Activated naive CD4-positive, alpha-beta T cell (primary cell): ENCODE measurements at places on chromosomes 3 and 15.

DNA sequence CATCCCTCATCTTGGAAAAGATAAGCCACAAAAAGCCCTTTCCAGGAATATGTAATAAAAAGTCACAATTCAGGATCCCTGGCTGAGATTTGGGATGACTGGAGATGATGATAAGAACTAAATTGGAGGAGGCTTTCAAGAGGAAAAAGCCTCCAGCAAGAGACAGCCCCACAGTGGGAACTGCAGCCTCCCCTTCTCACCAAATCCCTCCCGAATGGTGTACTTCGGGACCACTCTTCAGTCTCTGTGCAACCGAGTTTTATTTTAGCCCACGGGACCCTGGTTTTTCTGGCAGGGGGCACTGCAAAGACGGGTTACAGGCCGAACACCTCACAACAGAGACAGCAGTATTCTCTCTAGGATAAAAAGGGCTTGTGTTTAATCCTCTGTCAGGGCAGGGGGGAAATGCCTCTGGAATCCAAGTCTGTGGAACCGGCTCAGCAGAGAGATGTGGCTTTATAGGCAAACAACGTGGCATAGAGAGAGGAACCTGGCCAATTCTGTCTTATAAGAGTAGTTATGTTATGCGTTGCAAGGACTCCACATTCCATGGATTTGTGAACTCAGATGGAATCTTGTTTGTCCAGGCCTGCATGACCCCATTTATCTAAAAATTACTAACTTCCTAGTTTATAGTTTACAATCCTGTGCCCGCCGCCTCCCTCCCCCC is 1.2 kb upstream of the LMCD1 start:
- DNase-seq, result no peak

- DNase-seq, result no peak
These were observed 512 bp upstream of the TRH start for GRCh38 chr3:129973853-129974563.

GRCh38 chr3:171095063-171095462 is 68.5 kb upstream of the SLC2A2 start:
- no peak for DNase-seq

DNA sequence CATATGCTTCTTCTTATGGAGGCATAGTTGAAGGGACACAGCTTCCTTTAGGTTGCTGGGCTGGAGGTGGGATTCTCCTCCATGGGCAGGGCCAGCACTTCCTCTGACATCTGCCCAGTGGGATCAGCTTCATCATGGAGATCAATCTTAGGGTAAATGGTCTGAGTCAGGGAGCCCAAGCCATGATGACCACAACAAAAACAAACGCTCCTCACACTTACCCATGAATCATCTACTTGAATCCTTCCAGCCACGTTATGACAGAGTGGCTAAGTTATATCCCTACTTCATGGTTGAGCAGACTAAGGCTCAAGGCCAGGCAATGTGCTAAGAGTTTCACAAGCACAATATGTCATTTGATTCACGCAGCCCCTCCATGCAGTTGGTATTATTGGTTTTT is 87.2 kb upstream of the NMNAT3 start:
- DNase-seq, result no peak

- no peak for DNase-seq
These were observed 4.8 kb downstream of the PAQR9 start for GRCh38 chr3:142958707-142959106.

- no peak for DNase-seq
These were observed 487.2 kb downstream of the CNTN3 start for GRCh38 chr3:74127256-74127655.

- DNase-seq, result no peak
These were observed 94.8 kb downstream of the FMN1 start for GRCh38 chr15:33099739-33100138.

GRCh38 chr3:177180506-177180905 is 16.8 kb downstream of the TBL1XR1 start:
- DNase-seq, result no peak

- no peak for DNase-seq
These were observed 29.4 kb upstream of the WNT5A start for GRCh38 chr3:55516392-55517030.

- DNase-seq, result no peak
These were observed 335.3 kb downstream of the CLSTN2 start for GRCh38 chr3:140270329-140270728.
